ENCODE measurements at places on chromosomes 5 and 9.
A peak's percentile ranks its signal among the peaks of the same experiment; 100 is the strongest.

DNA sequence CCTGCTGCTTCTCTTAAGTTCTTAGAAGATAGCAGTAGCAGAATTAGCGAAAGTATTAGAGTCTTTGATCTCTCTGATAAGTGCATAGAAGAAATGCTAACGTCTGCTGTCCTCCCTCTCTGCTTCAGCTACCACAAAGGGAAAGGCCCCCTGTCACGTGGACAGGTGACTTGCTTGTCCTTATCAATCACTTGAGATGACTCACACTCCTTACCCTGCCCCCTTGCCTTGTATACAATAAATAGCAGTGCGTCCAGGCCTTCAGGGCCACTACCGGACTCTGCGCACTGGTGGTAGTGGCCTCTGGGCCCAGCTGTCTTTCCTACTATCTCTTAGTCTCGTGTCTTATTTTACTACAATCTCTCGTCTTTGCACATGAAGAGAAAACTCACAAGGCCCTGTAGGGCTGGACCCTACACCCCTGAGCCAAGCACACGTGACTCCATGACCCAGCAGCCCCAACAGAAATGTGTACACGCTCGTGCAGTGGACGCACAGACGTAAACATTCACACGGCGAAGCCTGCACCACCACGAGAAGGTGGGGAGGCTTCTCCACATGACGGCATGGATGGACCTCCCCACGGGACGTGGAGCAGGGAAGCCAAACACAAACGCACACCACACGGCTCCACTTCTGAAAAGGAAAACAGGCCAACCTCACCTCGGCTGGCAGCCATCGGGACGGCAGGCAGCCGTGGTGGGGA is 38.3 kb downstream of the PNPLA7 start:
- DNase-seq = no peak

- no peak for DNase-seq
Observed at GRCh38 chr5:173785866-173786265, 102.3 kb upstream of the CPEB4 start.

DNA sequence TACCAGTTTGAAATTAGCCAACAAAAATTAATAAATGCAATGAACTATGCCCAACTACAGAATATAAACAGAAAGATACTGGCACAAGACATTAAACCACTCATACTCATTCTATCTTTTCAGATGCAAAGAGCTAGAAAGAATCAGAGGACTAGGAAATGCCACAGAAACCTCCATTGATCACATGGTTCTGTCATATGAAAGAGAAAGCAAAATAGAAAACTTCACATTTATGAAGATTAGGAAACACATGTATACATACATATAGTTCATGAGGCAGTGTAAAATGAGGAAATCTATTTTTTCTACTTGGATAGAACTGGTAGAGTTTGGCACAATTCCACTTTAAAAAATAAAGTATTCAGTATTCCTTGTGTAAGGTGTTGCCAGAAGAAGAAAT is 275.1 kb upstream of the PTGER4 start:
- no peak for DNase-seq

DNA sequence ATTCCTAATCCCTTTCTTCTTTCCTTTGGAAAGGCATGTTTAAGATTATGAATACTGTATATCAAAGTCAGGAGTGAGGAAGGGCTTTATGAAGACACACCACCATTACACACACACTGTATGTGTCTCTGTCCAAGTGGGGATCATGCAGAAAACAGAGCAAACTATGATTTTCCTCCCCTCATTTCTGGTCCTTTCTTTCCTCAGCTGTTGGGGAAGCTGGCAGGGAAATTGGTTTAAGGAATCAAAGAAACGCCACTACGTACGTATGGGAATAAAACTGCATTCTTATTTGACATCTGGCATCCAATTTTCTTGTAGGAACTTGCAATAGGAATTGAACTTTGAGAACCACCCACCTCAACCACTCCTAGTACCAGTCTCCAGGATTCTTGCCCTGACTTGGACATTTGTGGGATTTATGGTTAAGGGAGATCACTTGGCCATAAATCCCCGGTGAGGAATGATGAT is 125.8 kb downstream of the PDE4D start:
- peak; percentile 61 for DNase-seq

DNA sequence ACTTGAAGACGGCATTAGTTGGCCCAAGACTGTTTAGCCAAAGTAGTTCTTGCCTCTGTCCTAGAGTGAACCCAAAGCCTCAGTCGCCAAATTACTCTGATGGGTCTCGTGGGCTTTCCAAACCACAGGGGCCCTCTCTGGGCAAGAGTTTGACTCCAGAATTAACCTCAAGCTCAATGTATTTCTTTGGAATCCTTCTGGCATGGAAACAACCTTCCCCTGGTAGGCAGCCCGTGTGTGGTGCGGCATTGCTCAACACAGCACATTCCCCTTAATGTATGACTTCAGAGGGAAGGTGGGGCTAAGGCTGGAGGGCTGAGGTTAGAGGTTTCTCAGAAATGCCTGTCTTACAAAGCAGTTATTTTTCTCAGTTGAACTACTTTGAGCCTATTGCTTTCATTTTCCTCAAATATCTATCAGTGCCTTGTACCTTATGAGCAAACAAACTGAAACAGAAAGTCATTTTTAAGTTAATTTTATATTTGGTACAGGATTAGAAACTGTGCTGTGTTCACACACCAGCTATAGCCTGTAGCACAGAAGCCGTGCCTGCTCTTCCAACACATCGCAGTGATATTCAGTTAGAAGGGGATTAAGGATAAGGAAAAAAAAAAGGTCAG is 123.9 kb upstream of the HAPLN1 start:
- peak; percentile 46 for DNase-seq

DNA sequence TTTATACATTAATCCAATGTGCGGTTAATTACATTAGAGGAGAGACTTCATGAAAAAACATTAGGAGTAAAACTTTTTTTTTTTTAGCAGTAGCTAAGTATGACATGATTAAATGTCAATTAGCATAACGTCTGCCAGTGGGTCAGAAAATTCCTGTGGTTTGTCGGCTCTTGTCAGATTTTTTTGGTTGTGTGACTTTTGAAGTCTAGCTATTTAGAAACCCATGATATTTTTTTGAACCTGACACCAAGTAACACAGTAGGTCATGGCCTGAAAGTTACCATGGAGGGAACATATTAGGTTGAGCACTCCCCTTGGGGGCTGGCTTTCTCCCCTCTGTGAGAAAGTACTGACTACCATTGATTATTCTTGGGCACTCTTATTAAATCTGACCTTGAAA is 84.8 kb upstream of the ALDH1A1 start:
- DNase-seq = no peak

- DNase-seq = no peak
Observed at GRCh38 chr5:33237471-33237870, 203.3 kb upstream of the TARS1 start.

- no peak for DNase-seq
Observed at GRCh38 chr5:137566780-137567179, 67.7 kb upstream of the SPOCK1 start.

- DNase-seq = no peak
Observed at GRCh38 chr9:18314316-18314715, 159.6 kb upstream of the ADAMTSL1 start.

DNA sequence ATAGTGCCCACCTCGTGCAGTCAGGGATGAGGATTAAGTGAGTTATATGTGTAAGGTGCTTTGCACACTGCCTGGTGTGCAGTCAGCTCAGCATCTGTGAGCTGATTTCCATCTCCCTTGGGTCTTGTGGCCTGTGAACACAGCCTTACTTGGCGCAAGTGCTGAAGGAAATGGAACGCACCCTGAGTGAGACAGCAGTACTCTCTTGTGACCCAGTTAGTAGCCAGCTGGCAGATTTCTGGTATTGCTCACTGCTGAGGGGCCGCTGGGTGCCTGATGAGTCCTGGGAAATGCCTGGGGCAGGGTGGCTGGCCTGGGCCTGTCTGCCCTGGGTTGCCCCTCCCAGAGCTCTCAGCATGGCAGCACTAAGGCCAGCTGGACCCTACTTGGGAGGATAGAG is 90.9 kb upstream of the BOD1 start:
- no peak for DNase-seq

DNA sequence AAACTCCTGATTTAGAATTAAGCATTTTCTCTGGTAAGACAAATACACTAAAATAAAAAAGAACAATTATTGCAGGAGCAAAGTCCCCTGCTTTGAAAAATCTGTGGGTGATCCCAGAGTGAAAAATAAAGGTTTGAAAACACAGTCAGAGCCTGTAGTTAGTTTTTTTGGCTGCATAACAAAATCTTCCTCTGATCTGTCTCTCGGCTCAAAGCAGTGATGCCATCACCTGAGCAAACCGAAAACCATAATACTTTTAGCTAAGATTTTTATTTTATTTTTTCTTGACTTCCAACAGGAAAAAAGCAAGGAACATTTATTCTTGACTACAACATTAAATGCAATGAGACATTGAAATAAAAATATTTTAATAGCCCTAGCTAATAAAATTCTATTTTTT is 1.2 kb downstream of the CDH18 start:
- no peak for DNase-seq

GRCh38 chr9:130198501-130199179 is 26.4 kb downstream of the NCS1 start:
- DNase-seq = peak; percentile 55

DNA sequence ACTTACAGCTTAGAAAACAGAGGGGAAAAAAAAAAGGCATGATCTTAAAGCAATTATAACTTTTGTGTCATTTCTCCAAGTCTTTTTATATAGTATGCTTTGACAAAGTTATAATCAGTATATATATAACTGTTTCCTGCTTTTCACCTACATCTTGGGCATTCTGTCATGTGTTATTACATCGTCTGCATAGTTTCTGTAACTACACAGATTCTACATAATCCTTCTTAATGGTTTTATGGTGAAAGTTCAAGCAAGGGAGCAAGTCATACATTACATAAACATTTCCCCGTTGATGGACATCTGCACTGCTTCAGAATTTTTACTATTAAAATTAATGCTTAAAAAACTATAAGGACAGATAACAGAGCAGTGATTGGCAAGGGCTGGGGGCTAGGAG is 12.1 kb downstream of the FEM1C start:
- no peak for DNase-seq

DNA sequence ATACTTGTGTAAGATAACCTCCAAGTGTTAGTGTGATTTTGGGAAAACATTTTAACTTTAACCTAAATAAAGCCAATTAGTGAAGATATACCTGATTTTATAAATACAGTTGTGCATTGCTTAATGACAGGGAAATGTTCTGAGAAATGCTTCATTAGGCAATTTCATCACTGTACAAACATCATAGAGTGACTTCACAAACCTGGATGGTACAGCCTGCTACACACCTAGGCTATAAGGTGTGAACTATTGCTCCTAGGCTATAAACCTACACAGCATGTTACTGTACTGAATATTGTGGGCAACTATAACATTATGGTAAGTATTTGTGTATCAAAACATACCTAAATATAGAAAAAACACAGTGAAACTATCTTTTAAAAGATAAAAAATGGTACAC is 166.8 kb upstream of the TARS1 start:
- no peak for DNase-seq

GRCh38 chr9:650362-650761 is 191.1 kb upstream of the DMRT1 start:
- no peak for DNase-seq

DNA sequence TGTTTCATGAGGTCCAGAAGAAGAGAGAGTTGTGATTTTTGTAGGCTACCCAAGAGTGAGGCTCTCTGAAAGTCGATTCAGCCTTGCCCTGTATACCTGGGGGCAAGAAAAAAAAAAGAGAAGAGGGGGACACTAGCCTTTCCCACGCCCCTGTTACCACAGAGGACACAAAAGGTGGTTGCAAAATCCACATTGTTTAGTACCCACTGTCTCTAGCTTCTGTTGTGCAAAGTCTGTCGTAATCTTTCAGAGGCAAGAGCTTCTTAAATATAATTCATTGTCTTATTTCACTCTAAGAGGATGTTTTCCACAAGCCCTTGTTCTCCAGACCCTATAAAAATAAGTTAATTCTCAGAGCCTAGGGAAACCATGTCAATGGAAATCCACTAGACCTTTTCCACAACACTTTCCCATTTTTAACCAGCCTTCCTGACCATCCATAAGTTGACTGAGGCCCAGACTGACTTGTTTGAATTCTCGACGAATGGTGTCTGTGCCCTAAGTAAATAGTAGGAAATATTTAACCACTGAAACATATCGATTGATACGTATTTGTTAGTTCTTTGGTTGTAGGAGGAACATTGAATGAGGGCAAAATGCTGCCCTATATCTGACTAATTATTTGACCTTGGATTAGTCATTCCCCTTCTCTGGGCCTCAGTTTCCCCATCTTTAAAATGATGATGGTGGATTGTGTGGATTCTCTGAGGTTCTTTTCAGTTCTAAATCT is 182.7 kb downstream of the PAPPA start:
- no peak for DNase-seq

DNA sequence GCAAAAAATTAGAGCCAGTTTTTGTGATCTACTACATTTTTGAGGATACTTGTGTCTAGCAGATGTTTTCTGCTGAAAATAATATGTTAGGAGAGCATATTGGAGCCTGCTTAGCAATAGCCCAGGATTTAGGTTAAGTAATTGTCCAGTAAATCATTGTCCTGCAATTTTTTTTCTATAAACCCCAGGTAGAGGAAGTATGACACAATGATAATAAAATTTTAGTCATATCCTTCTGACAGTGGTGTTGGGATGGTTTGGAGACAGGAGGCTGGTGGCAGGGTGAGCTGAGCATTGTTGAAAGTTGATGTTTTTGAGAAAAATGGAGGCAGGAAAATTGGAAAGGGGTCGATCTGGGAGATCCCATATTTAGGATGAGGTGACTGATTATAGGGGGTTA is 3.5 kb downstream of the SNCAIP start:
- DNase-seq = no peak

GRCh38 chr5:175561085-175561484 is 82.7 kb downstream of the SFXN1 start:
- DNase-seq = no peak

DNA sequence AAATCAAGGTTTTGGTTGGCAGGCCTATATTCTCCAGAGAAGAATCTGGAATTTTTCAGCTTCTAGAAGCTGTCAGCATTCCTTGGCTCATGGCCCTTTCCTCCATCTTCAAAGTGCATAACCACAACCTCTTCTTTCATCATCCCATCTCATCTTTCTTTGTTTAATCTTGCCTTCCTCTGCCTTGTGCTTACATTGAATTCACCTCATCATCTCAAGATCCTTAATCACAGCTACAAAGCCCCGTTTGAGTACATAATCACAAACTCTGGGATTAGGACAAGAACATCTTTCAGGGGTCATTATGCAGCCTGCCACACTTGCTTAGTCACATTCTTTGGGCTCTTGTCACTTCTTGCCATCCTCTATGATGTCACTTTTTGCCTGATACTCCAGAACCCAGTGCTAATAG is 130.3 kb downstream of the FOXD1 start:
- DNase-seq = peak; percentile 28

- no peak for DNase-seq
Observed at GRCh38 chr5:146815411-146815810, 63.1 kb downstream of the PPP2R2B start.

GRCh38 chr9:123314617-123315016 is 41.4 kb upstream of the CRB2 start:
- no peak for DNase-seq

- DNase-seq = no peak
Observed at GRCh38 chr5:97601651-97602050, 418.6 kb upstream of the RIOK2 start.

GRCh38 chr9:134223591-134224122 is 59.3 kb upstream of the RNU6ATAC start:
- DNase-seq = no peak

All from tongue (tissue), 3 donors.